ENCODE measurements at places on chromosomes 1 and 21.

- DNase-seq = no peak
These were observed 307.2 kb downstream of the HHIPL2 start for GRCh38 chr1:222240536-222241181.

- peak; percentile 51 for DNase-seq
These were observed 449.1 kb upstream of the KAZN start for GRCh38 chr1:14149431-14149830.

- no peak for DNase-seq
These were observed 60.2 kb downstream of the RIPK4 start for GRCh38 chr21:41706678-41707077.

- DNase-seq = no peak
These were observed 85.8 kb downstream of the SYF2 start for GRCh38 chr1:25146451-25146855.

- DNase-seq = no peak
These were observed 47.2 kb upstream of the RASAL2 start for GRCh38 chr1:178046591-178047270.

DNA sequence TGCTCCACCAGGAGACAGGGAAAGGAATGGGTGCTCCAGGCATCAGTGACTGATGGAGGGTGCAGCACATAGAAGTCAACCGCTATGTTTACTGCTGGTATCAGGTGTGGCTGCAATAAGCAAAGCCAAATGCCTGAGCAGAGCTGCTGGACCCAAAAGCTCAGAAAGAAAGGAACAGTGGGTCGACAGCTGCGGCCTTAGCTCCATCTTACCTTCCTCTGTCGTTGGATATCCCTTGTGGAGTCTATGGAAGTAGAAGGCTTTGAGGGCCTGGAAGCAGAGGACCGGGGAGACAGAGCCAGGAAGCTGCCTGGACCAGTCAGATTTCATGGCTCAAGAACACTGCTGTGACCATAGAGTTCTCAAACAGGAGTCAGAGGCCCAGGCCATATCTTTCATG is 45.3 kb downstream of the RIMS3 start:
- no peak for DNase-seq

- no peak for DNase-seq
These were observed 38.9 kb upstream of the HMCN1 start for GRCh38 chr1:185695299-185695698.

DNA sequence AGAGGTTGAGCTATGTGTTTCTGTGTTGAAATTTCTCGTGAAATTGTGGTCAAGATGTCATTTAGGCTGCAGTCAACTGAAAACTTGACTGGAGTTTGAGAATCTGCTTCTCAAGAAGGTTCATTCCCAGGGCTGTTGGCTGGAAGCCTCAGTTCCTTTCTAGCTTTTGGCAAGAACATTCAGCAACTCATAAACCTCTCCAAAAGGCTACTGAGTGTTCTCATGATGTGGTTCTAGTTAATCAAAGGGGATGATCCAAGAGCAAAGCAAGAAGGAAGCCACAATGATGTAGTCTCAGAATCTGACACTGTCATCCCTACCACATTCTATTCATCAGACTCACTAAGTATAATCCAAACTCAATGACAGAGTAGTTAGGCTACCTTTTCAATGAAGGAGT is 66.6 kb downstream of the SPATA6 start:
- no peak for DNase-seq

- DNase-seq = no peak
These were observed 36.2 kb downstream of the KCTD3 start for GRCh38 chr1:215603319-215603718.

DNA sequence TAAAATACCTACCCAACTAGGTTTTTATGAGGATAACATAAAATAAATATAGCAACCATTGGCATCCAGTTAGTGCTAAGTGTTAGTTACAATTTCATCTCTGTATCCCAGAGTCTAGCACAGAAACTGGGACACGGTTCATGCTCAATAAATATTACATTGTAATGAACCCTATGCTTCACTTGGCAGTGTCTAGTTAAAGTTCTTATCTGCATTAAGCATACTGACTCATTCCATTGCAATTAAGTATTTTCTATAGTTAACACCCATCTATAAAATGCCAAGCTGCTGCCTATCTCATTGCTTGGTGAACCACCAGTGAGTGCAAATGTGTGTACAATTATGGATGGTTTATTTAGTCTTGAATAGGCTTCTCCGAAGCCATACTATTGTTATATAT is 15.2 kb downstream of the CHML start:
- DNase-seq = no peak

DNA sequence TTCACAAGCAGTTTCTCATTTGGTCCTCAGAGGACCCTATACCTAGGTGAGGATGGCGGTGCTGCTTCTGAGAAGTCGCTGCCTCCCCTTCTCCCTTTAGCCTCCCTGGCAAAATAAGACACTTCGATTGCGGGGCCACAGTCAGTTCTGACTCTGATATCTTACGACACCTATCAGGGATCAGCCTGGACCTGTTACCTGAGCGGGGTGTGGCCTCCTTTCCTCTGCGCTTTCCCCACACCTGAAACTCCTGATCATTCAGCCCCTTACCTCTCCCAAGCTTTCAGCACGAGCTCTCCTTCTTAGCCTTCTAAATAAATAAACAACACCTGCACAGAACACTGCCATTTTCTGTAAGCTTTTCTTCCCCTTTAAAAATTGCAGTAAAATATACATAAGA is 24.6 kb upstream of the GPR137B start:
- no peak for DNase-seq

DNA sequence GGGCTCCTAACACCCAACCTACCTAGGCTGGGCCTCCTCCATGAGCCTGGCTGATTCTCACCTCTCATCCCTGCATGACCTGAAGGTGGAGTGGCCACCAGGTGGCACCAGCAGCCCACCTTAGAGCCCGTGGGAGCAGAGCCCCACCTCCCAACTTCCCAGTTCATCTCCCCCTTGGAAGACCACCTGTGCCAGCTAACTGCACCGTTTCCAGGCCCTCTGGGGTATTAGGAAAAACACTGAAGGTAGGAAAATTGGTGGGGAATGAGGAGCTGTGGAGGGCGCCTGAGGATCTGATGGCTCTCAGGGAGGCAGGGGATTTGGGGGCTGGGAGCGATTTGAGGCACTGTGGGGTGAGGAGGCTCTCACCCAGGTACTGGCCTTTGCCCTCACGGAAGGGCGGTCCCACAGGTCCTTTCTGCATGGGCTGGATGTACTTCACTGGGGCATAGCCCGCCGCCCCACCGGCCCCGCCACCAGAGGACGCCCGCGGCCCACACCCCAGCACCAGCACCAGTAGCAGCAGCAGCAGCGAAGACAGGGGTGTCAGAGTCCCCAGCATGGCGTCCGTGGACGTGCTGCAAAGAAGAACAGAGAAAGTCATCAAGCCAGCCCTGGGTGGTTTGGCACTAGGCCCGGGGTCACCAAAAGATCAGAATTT is 11.1 kb downstream of the ADPRS start:
- peak; percentile 85 for DNase-seq

- no peak for DNase-seq
These were observed 17.5 kb upstream of the RAB4A start for GRCh38 chr1:229253151-229253974.

DNA sequence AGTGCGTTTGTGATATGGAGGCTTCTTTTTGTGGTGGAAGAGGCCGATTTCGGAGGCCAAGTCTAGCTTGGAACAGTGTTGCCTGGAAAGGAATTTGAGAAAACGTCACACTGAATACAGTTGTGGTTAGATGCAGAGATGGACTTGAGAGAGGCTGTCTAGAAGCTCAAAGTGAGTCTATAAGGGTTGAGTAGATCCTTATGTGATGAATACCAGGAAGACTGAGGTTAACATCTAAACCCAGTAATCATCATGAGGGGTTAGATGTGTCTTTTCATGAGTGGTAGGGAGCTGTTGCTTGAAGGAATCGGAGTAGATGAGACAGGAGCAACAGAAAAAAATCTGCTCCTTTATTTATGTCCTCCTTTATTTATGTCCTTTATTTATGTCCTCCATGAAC is 114.6 kb upstream of the IVNS1ABP start:
- no peak for DNase-seq

DNA sequence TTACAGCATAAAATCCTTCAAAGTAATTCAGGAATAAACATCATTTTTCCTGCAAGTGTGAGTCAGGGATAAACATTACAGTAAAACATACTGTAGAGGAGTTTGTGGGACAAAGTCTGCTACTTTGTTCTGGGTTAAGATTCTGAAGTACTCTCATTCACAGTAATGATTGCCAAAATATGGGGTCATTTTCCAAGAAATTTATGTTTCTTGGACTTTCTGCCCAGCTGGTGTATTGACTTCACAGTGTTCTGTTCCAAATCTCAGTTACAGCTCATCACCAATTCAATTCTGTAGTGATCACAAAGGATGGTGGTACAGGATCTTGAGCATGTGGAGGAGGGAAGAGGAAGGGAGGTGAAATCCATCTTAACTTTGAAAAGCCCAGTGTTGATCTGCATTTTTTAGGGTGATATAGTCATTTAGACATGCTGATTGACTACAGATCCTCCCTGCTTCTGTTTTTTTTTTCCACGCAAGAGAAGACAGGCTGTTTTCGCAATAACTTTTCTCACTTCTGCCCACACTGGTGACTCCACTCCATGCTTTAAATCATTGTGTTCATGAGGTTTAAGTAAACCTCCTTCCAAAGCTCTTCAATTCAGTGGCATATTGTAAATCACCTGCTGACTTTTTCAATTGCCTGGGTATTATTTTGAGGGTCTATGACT is 60.4 kb upstream of the C1orf53 start:
- no peak for DNase-seq

GRCh38 chr21:19900149-19900548 is 1098.1 kb upstream of the NCAM2 start:
- DNase-seq = no peak

GRCh38 chr1:30891227-30891552 is 17.4 kb downstream of the SDC3 start:
- no peak for DNase-seq

GRCh38 chr1:30966690-30967369 is 58.3 kb upstream of the SDC3 start:
- DNase-seq = peak; percentile 31

DNA sequence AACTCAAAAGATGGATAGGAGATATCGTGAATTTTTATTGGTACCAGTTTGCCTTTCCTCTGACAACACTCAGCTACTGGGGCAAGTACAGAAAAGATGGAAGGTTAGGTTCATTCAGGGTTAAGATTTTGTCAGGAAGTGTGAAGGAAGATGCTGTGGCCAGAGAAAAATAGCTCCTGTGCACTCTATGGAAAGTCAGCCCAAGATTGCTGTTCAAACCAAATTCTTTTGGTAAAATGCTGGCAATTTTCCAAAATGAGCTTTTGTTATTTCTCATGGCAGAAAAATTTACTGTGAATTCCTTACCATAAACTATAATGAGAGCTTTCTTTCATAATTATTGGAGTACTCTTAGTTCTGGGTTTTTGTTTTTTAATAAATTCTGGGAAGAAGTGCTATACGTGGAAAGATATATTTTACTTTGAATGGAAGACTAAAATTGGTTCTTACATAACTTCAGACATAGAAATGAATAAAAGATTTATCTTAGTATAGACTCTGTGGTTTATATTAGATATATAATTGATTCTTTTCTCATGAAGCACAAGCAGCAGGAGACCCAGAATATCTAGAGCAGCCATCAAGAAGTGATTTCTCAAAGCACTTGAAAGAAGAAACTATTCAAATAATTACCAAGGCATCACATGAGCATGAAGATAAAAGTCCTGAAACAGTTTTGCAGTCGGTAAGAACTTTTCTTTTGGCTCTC is 112.2 kb downstream of the USP25 start:
- DNase-seq = no peak

GRCh38 chr1:117312453-117313138 is 54.7 kb upstream of the MAN1A2 start:
- DNase-seq = peak; percentile 68

GRCh38 chr1:32468791-32469190 is 3.9 kb downstream of the ZBTB8B start:
- no peak for DNase-seq

GRCh38 chr1:207495801-207496792 is at the start of gene CR1:
Gene CR1 (plus strand): TSS chr1:207496157. CDS start chr1:207496268, 111 bp downstream.
- peak; percentile 32 for DNase-seq

GRCh38 chr1:94819945-94820746 is at the start of gene SLC44A3:
Gene SLC44A3 (plus strand): TSS chr1:94820357. CDS start chr1:94820452, 95 bp downstream.
- DNase-seq = peak; percentile 70

GRCh38 chr1:24317956-24318614 is 1.1 kb upstream of the GRHL3 start:
- DNase-seq = no peak

GRCh38 chr1:168506204-168506819 is 37.5 kb downstream of the XCL2 start:
- no peak for DNase-seq

DNA sequence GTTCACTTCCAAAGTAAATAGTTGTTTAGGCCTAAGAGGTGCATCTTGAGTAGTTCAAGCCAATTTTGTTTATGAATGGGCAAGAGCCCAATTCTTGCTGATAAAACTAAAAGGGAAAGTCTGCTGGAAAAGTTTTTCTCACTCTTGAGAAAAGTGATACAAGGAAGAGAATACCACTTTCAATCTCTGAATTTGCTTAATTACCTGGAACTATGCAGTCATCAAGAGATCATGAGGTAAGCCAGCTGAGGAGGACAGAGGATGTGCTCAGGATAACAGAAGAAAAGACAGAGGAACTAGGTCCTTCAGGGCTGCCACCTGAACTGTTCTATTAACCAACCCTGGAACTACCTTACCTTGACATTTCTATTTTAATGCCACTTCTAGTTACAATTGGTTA is 42.2 kb downstream of the ILDR2 start:
- DNase-seq = no peak

DNA sequence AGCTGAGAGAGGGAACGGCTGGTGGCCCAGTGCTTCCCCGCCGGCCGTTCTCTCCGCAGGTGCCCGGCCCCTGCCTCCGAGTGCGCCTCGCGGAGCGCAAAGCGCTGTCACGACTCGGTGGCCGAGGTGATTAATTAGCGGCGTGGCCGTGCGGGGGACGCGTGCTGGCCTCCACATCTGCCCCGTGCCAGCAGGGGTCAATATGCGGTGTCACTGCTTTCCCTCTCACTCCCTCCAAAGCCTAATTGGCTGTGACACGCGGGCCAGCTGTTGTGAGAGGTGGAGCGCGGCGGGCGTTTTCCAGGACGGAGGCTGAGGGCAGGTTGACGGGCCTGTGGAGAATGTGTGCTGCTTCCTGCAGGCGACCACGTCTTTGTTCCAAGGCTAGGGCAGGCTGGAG is 239.0 kb downstream of the LMX1A start:
- DNase-seq = no peak
